ENCODE measurements at places on chromosomes 16 and 17.

GRCh38 chr17:65278050-65278819, 141.1 kb downstream of the RGS9 start:
- peak; percentile 8 for DNase-seq

DNA sequence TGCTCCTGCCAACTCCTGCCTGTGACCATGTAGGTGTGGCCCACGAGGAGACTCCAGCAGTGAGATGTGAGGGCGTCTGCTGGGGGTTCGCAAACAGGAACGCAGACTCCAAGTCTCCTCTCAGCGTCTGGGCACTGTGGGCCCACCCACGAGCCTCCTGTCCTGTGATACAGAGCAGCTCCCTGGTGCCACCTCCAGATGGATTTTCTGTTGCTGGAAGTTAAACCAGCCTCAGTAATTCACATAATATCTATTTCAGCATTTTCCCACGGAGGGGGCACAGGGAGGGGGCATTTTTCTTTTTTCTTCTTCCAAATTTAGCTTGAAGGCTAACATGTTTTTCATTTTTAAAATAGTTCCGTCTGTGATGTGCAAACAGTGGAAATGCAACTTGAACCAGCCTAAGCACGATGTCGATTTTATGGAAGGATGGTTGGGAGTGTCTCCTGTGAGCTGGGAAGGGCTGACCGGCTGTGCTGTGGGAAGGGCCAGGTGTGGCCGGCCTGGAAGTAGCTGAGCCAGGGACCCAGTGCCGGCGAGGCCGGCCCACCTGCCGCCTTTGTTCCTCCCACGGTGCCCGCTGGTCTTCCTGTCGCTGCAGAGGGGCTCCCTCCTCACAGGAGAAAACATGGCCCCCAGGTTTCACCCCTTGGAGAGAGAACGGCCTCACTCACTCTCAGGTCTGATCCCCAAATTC, 3.9 kb upstream of the RAB40B start:
- DNase-seq = no peak

DNA sequence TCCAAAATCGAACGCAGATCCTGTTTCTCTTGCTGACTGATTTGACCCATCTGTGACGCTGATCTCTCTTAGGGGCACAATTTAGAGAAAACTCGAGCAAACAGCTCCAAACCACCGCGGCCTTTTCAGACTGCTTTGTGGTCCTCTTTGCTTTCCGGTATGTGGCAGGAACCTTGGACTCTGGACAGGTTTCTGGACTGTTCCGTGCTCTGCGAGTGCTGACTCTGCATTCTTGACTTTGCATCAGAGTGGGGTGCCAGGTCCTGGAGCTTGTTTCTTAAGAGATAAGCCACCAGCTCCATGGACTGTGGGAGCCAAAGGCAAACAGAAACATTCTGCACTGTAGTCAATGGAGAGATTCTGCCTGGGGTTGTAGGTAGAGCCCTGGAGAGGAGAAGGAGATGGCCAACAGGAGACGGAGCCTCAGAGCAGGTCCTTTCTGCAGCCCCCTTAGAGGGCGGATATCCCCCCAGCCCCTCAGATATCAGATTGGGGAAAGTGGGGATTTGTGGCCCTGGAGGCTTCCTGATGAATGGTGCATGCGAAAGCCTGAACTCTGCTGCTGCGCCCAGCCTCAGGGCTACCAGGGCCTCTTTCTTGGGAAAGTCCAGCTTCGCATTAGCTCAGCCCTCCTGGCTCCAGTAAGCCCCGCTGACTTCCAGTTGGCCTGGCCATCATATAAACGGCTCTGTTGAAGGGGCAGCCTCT, 65.6 kb downstream of the WIPI1 start:
- DNase-seq = no peak

- no peak for DNase-seq
Observed at GRCh38 chr17:37741341-37742115, 3.3 kb downstream of the HNF1B start.

GRCh38 chr17:31583772-31584356, 192.4 kb downstream of the RAB11FIP4 start:
- no peak for DNase-seq

DNA sequence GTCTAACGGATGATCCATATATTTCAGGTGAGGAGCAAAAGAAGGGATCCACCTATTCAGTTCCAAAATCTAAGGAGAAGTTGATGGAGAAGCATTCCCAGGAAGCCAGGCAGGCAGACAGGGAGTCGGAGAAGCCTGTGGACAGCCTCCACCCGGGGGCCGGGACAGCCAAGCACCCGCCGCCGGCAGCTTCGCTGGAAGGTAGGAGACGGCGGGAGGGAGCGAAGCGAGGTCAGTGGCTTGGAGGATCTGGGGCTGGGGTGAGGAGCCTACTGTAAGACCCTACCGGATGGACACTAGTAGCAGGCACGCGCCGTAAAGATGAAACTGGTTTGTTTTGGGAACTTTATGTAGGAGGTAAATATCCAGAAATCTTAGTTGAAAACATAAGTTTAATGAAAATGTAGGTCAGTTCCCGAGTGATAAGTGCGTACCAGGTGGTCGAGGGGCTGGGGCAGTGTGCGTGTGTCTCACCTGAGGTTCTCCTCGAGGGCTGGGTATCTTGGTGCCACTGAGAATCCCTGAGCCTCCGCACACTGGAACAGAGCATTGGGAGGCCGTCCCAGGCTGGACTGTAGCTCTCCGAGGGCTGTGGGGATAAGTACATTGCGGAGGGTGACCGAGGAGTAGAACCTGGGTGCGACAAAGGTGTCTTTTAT, 714 bp downstream of the SPATA33 start:
- no peak for DNase-seq

DNA sequence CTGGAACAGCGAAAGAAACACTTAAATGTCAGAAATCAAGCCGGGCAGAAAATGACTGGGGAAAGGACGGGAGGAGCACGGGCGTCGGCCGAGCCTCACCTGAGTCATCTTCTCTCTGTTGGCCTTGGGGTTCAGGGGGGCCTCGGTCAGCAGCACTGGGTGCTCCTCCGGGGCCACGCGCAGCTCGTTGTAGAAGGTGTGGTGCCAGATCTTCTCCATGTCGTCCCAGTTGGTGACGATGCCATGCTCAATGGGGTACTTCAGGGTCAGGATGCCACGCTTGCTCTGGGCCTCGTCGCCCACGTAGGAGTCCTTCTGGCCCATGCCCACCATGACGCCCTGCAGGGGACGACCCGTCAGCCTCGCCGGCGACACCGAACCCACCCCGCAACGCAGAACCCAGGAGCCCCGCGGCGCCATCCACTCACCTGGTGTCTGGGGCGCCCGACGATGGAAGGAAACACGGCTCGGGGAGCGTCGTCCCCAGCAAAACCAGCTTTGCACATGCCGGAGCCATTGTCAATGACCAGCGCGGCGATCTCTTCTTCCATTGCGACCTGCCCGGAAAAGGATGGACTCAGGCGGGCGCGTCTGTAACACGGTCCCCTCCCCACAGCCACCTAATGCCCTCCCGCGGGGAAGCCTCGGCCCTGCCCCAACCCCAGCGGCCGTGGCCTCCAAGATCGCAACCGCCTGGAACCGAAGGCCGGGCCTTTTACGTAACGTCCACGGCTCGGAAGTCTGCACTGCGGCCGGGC, 616 bp downstream of the ACTG1 start:
- DNase-seq = no peak

- DNase-seq = no peak
Observed at GRCh38 chr16:2966808-2967191, 2.3 kb upstream of the PAQR4 start.

DNA sequence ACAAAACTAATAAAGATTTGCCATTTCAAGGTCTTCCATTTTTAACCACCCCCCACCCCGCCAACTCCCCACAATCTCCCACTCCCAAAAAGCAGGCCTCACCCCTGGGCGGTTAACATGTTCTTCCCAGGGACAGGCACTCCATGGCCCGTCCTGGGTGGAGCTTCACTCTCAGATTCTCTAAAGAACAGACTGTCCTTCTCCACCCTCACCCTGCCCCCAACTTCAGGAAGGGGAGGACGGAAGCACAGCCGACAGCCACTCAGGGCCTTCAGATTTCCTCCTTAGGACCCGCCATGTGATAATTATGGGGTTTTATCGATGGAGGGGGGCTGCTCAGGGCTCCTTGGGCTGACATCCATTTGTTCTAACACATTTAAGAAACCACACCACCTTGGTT, 61.9 kb downstream of the ZFHX3 start:
- no peak for DNase-seq

DNA sequence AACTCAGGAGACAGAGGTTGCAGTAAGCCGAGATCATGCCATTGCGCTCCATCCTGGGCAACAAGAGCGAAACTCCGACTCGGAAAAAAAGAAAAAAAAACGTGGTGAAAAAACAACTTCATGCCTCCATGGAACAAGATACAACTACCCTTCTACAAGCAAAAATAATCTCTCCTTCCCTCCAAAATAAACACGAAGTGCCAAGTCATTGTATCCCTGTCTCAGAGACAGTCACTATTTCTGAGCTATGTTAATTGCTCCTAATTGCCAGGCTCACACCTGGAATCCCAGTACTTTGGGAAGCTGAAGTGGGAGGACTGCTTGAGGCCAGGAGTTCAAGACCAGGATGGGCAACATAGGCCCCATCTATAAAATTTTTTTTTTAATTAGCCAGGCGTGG, 19.0 kb upstream of the SLC16A5 start:
- no peak for DNase-seq

GRCh38 chr17:28725660-28726225, 290 bp downstream of the TLCD1 start:
- DNase-seq = peak; percentile 41

DNA sequence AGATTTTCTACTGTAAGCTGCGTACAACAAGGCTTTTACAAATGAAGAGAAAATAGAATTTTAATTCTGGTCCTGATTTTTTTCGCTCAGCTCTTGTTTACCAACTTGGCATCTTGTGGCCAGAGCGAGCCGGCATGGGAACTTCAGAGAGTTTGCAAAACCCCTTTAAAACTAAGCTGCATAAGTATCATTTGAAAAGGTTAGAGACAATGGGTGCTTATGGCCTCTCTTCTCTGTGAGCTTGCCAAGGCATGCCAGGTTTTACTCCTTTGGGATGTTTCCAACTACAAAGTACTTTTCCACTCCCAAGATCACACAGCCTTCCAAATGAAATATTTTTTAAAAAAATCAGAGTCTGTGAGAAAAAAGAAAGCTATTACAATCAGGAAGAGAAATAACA, 62.4 kb upstream of the FA2H start:
- DNase-seq = no peak

- DNase-seq = no peak
Observed at GRCh38 chr17:81387100-81388090, 7.9 kb upstream of the BAHCC1 start.

- no peak for DNase-seq
Observed at GRCh38 chr16:81499576-81500380, 55.2 kb downstream of the CMIP start.

GRCh38 chr16:46975908-46976470, 2.5 kb upstream of the DNAJA2 start:
- DNase-seq = no peak
